ENCODE measurements at places on chromosomes 16 and 17. TPM values are rescaled to one million over a fixed set of nuclear protein-coding genes. Genes with fewer than 3 reads are reported as not detected.

DNA sequence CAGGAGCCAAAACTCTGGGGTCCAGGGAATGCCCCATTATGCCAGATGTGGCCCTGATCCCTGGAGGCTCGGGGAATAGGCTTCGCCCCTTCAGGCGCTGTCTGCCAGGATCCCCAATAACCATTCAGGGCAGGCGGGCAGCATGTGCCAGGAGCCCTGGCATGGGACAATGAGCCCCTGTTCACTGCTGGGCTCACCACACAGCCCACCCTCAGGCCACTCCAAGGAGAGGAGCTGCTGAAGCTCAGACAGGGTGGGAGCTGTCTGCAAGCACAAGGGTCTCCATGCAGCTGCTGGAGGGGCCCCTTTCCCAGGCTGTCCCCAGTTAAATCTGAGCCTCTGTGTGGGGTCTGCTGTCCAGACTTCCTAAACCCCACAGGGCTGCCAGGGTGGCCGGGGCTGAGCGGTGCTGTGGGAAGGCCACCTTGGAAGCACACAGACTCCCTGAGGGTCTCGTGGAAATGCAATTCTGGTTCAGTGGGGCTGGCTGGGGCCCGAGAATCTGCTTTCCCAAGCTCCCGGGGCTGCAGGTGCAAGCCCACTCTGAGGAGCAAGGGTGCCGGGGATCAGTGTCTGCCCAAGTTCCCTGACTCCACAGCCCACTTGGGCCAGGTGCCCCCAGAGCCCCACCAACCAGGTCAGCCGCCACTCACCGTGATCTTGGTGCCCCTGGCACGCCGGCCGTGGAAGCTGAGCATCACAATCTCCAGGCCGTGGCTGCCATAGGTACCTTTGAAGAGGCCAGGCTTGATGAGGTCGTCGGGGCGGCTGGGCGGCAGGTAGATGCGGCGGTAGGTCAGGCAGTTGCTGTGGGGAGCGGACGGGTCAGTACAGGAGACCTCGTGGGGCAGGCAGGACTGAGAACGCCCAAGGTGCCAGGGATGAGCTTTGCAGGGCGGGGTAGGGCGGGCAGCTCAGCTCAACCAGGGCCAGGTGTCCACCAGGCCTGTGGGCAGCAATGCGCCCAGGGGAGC lies 17.7 kb upstream of the C16orf95 start:
- no peak for DNase-seq

DNA sequence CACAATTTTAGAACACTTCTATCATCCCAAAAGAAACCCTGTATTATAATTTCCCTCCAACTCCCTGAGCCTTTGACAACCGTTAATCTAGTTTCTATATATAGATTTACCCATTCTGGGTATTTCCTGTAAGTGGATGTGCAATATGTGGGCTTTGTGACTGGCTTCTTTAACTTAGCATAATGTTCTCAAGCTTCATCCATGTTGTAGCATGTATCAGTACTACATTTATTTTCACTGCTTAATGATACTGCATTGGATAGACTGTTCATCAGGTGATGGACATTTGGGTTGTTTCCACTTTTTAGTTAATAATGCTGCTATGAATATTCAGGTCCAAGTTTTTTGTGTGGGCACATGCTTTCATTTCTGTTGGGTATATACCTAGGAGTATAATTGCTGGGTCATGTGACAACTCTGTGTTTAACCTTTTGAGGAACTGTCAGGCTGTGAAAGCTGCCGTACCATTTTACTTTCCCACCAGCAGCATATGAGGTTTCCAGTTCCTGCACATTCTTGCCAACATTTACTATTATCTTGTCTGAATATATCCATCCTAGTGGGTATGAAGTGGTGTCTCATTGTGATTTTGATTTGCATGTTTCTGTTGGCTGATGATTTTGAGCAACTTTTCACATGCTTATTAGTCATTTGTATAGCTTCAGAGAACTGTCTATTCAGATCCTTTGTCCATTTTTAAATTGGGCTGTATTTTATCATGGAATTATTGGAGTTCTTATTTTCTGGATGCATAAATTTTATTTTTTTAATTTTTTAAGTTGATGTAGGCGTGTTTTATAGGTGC lies 16.4 kb downstream of the REXO5 start:
- no peak for DNase-seq

GRCh38 chr16:11624636-11625607 lies 38.2 kb upstream of the LITAF start:
- no peak for DNase-seq

- DNase-seq = peak; percentile 53
Measured at GRCh38 chr16:30875871-30876801, 17.7 kb downstream of the BCL7C start.

- no peak for DNase-seq
Measured at GRCh38 chr17:32124985-32125847, 17.1 kb upstream of the RHOT1 start.

Gene CACNA1G
- 0.22 TPM for total RNA-seq

- DNase-seq = no peak
Measured at GRCh38 chr17:14061666-14062560, 7.4 kb upstream of the COX10 start.

- DNase-seq = no peak
Measured at GRCh38 chr16:85498607-85499006, 114.5 kb upstream of the GSE1 start.

Measured in activated naive CD4-positive, alpha-beta T cell treated with anti-CD3 and anti-CD28 coated beads for 36 hours (primary cell).